ENCODE measurements at places on chromosomes 16 and 17. TPM values are rescaled to one million over a fixed set of nuclear protein-coding genes. Genes with fewer than 3 reads are reported as not detected.
A peak's percentile ranks its signal among the peaks of the same experiment; 100 is the strongest.

GRCh38 chr17:61208301-61209105 is 191.1 kb upstream of the TBX2 start:
- no peaks in the 10 kb centered on the region for H3K27me3 ChIP-seq
- DNase-seq: peak; percentile 64
- peak overlapping the region; percentile 65 for H3K27ac ChIP-seq
- peaks cover 13% of the 10 kb centered on the region for H3K4me1 ChIP-seq
- no peaks in the 10 kb centered on the region for H3K36me3 ChIP-seq

DNA sequence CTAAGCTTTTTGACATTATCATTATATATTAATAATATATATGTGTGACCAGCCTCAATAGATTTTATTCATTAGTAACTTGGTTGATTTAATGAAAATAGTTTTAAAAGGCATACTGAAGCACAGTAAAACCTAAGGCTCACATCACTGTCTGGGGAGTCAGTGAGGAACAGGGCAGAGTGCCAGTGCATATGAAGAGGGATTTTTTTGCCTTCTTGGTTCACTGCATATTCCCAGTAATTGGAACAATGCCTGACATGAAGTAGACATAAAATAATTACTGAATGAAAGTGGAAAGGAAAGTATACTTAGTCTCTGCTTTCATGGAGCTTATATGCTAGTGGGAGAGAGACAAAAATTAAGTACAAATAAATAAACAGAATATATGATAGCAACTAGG is 81.1 kb downstream of the FTO start:
- no peak overlapping the region for H3K27ac ChIP-seq
- H3K4me3 ChIP-seq: no peak overlapping the region
- H3K27me3 ChIP-seq: no peaks in the 10 kb centered on the region
- peaks cover 6% of the 10 kb centered on the region for H3K4me1 ChIP-seq
- peak; percentile 66 for DNase-seq

DNA sequence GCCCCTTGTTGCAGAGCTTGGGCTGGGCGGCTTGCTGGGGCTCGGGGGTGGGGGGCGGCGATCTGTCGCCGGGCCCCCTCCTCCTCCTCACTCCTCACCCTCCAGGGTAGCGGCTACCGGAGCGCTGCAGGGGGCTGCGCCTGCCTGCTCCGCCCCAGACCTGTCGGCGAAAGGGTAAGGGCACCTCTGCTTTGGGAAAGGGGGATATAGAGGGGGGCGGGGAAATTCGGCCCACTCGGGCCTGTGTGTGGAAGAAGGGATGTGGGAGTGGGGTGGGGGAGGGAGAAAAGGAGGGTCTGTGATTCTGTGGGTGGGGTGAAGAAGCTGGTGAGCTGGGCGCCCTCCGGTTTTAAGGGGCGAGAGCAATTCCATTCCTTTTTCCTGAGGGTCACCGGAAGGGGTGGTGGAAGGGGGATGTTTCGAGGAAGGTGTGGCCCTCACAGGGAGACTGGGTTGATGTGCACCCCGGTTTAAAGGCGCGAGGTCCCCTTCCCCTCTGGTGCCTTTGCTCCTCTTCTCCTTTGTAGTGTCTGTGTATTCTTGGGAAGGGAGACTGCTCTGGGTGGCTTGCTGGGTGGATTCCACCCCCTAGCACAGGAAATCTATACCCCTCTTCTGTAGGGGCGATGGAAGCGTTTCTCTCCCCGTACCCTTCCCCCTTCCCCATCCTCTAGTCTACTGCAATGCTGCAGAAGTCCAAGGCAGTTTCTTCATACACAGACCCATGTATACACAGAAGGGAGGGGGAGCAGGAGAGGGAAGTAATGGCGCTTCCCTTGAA is 878 bp downstream of the TAOK1 start:
- peak overlapping the region; percentile 70 for H3K4me3 ChIP-seq
- peaks cover 1% of the 10 kb centered on the region for H3K36me3 ChIP-seq
- no peaks in the 10 kb centered on the region for H3K4me1 ChIP-seq
- H3K27ac ChIP-seq: peak overlapping the region; percentile 94

DNA sequence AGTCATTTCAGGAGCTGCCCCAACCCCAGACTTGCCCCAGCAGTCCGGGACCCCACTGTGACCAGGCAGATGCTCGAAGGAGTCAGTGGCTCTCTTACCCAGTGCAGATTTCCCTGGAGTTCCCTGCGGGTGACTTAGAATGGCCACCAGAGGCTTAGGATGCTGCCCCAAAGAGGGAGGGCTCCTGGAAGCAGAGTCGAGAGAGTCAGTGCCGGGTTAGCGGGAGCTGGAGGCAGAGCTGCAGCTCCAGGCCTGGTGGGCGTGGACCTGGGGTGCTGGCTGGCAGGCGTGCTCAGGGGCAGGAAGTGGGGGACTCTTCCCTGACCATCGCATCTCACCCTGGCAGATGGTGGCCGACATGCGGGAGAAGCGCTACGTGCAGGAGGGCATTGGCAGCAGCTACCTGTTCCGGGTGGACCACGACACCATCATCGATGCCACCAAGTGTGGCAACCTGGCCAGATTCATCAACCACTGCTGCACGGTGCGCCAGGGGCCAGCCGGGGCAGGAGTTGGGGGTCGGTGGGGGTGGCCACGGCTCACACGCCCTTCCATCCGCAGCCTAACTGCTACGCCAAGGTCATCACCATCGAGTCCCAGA is 1.6 kb upstream of the HSD3B7 start:
- H3K27me3 ChIP-seq: no peaks in the 10 kb centered on the region
- no peak for DNase-seq
- no peak overlapping the region for H3K4me3 ChIP-seq
- H3K36me3 ChIP-seq: peaks cover 43% of the 10 kb centered on the region
- H3K27ac ChIP-seq: no peak overlapping the region

DNA sequence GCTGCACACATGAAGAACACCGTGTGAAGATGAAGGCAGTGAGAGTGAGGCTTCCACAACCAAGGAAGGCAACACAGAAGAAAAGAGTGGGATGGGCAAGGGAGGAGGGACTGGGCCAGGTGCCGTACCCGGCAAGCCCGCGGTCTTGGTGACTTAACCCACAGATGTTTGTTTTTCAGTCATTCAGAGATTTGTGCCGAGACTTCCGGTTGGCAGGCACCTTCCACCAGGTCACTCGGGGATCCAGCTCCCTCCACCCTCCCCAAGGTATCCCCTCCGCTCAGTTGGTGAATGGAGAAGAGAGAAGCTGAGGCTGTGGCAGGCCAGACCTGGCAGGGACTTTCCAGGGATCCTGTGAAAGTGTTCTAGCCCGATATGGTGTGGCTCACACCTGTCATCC is 4.9 kb upstream of the KREMEN2 start:
- H3K4me1 ChIP-seq: peaks cover 3% of the 10 kb centered on the region
- no peak overlapping the region for H3K4me3 ChIP-seq
- peaks cover 60% of the 10 kb centered on the region for H3K27me3 ChIP-seq
- DNase-seq: no peak

- no peak overlapping the region for H3K27ac ChIP-seq
- peak; percentile 54 for DNase-seq
- peaks cover 2% of the 10 kb centered on the region for H3K4me1 ChIP-seq
- H3K27me3 ChIP-seq: no peaks in the 10 kb centered on the region
Observed at GRCh38 chr16:12240036-12240435, 263.5 kb downstream of the SNX29 start.

GRCh38 chr16:19113577-19114358 is at the start of gene ITPRIPL2:
Gene ITPRIPL2, plus strand, starts transcription at chr16:19113964. Its CDS starts 498 bp downstream, at chr16:19114462.
- peak within 1 kb of the TSS; percentile 95 for H3K27ac ChIP-seq
- H3K36me3 ChIP-seq: peaks cover 16% of the 10 kb centered on the region
- peak within 1 kb of the TSS; percentile 69 for H3K4me3 ChIP-seq
- no peaks in the 10 kb centered on the region for H3K27me3 ChIP-seq
- peak; percentile 85 for DNase-seq

DNA sequence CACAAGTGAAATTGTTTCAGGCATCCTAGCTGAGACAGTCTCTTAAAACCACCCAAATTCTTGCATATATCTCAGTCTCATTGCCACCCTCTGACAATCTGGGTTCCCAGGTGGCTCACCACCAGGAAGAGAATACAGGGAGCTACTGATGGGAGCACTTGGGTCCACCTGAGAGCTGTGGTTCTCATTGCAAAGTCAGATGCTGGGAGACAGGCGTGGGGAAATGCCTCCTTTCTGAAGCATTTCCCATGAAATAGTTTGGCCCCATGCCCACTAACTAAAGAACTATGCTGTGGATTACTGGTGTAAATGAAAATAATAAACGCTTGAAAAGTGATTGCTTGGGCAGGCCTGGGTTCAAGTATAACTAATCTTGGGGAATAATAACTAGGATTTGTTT is 70.3 kb downstream of the CMC2 start:
- no peak overlapping the region for H3K27ac ChIP-seq
- no peak overlapping the region for H3K4me3 ChIP-seq
- DNase-seq: peak; percentile 16
- H3K4me1 ChIP-seq: peaks cover 3% of the 10 kb centered on the region
- no peaks in the 10 kb centered on the region for H3K27me3 ChIP-seq
- no peaks in the 10 kb centered on the region for H3K36me3 ChIP-seq

- peak overlapping the region; percentile 58 for H3K4me3 ChIP-seq
- peak overlapping the region; percentile 95 for H3K27ac ChIP-seq
- no peak for DNase-seq
- H3K36me3 ChIP-seq: peaks cover 6% of the 10 kb centered on the region
Observed at GRCh38 chr16:69725480-69726312, 664 bp downstream of the NQO1 start.

DNA sequence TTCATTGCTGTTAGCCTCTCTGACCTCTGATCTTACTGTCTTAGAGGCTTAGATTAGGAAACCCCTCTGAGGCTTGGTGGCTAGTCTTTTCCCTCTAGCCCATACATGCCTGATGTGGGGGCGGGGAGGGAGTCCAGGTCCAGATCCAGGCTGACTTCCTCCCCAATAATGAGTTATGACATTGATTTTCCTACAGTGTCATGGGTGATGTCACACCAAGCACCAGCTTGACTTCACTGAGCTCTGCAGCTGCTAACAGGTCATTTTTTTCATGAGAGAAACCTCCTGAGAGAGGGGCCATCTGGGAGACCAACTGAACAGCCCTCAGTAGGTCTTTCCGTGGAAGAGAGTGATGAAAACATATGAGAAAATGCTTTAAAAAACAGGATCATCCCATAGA is 180.2 kb upstream of the N4BP1 start:
- no peaks in the 10 kb centered on the region for H3K36me3 ChIP-seq
- H3K4me1 ChIP-seq: no peaks in the 10 kb centered on the region
- H3K27ac ChIP-seq: no peak overlapping the region

DNA sequence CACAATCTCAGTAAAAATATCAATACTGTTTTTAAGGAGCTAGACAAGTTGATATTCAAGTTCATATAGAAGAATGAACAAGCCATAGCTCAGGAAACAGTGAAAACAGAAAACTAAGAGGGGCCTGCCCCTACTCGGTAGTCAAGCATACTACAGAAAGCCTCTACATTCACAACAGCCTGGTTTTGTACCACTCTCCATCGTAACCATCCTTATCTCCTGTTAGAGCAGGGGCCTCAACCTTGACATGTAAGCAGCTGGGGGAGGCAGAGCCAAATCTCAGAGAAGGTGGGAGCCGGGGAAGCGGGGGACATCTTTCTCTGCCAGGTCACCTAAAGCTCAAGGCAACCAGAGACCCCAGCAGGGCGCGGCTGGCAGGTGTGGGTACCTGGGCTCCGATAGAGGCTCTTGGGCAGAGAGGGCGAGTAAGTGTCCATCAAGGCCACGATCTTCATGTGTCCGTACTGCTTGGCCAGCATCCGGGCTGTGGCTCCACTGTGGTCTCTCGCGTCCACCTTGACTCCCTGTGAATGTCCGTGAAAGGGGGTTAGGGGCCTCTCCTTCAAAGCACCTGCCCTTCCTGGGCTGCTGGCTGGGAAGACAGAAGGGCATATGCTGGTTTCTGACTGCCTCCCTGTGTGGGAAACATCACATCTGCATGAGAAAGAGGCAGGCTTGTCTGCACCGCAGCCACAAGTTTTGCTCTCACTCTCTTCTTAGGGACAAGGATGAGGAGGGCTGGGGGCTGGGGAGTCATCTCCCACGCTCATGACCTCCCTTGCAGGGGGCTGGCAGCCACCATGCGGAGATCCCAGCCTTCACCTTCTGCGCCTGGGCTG is 20.2 kb downstream of the ANKS3 start:
- no peaks in the 10 kb centered on the region for H3K4me1 ChIP-seq
- no peaks in the 10 kb centered on the region for H3K27me3 ChIP-seq
- H3K27ac ChIP-seq: no peak overlapping the region
- no peak for DNase-seq
- H3K36me3 ChIP-seq: peaks cover 29% of the 10 kb centered on the region

- no peaks in the 10 kb centered on the region for H3K27me3 ChIP-seq
- peak overlapping the region; percentile 99 for H3K27ac ChIP-seq
Observed at GRCh38 chr16:69566981-69567680, 1.4 kb downstream of the NFAT5 start.

GRCh38 chr17:30344283-30345088 is 10.6 kb upstream of the TMIGD1 start:
- DNase-seq: peak; percentile 59
- H3K4me3 ChIP-seq: no peak overlapping the region
- no peaks in the 10 kb centered on the region for H3K36me3 ChIP-seq
- peaks cover 19% of the 10 kb centered on the region for H3K4me1 ChIP-seq
- no peak overlapping the region for H3K27ac ChIP-seq
- no peaks in the 10 kb centered on the region for H3K27me3 ChIP-seq

GRCh38 chr16:528111-529011 is 849 bp downstream of the CAPN15 start:
- peak overlapping the region; percentile 89 for H3K4me3 ChIP-seq
- H3K27me3 ChIP-seq: no peaks in the 10 kb centered on the region
- peaks cover 21% of the 10 kb centered on the region for H3K4me1 ChIP-seq
- peaks cover 8% of the 10 kb centered on the region for H3K36me3 ChIP-seq

Gene HS3ST3A1
- 8.8 TPM for polyA plus RNA-seq

Gene TNK1
- polyA plus RNA-seq: 0.55 TPM

Gene TBC1D16
- polyA plus RNA-seq: 10.1 TPM

Gene MAZ
- 124 TPM for polyA plus RNA-seq

Gene TCF25
- 184 TPM for polyA plus RNA-seq

Gene IRX3
- polyA plus RNA-seq: not detected

Gene PRR15L
- polyA plus RNA-seq: not detected

Gene TP53TG3
- not detected for polyA plus RNA-seq

Gene KRT25
- polyA plus RNA-seq: not detected

Gene CCL17
- polyA plus RNA-seq: not detected
